Bronchial smooth muscle cell (primary cell): ENCODE measurements at places on chromosomes 16 and 17. TPM values are rescaled to one million over a fixed set of nuclear protein-coding genes. Genes with fewer than 3 reads are reported as not detected.

ABCA5 gene
- total RNA-seq, result 13.6 and 15.4 TPM in 2 replicates

IKZF3 gene
- under 0.01 TPM in 1 of 2 replicates, not detected in the other for total RNA-seq

GRB2 gene
- 41.0 and 50.4 TPM in 2 replicates for total RNA-seq

CLDN7 gene
- total RNA-seq, result 4.2 and 16.5 TPM in 2 replicates

ITGB3 gene
- total RNA-seq, result 4.7 and 7.2 TPM in 2 replicates

TEX19 gene
- total RNA-seq, result under 0.01 TPM in 1 of 2 replicates, not detected in the other

CA5A gene
- not detected in 2 replicates for total RNA-seq

TCAP gene
- total RNA-seq, result 0.16 and 0.34 TPM in 2 replicates

TNFRSF17 gene
- total RNA-seq, result not detected in 2 replicates

BANP gene
- total RNA-seq, result 19.9 and 28.9 TPM in 2 replicates

USH1G gene
- total RNA-seq, result under 0.01 and 0.09 TPM in 2 replicates

ABCC12 gene
- total RNA-seq, result not detected in 2 replicates

ZMYND15 gene
- 0.09 TPM in 1 of 2 replicates, not detected in the other for total RNA-seq

EXOC7 gene
- total RNA-seq, result 90.0 and 119 TPM in 2 replicates

TRPV2 gene
- 63.0 and 71.9 TPM in 2 replicates for total RNA-seq

ARHGAP27 gene
- 2.2 and 3.8 TPM in 2 replicates for total RNA-seq

CACNG1 gene
- not detected in 2 replicates for total RNA-seq

KRT23 gene
- 0.16 and 1.1 TPM in 2 replicates for total RNA-seq

GP1BA gene
- not detected in 2 replicates for total RNA-seq

KRT24 gene
- total RNA-seq, result not detected in 2 replicates

NAE1 gene
- total RNA-seq, result 52.1 and 56.9 TPM in 2 replicates

SEZ6L2 gene
- 5.5 and 7.5 TPM in 2 replicates for total RNA-seq

ITGAL gene
- total RNA-seq, result not detected in 2 replicates

C16orf86 gene
- 3.3 and 3.9 TPM in 2 replicates for total RNA-seq

MT1M gene
- total RNA-seq, result 2.8 and 3.9 TPM in 2 replicates

TMEM238L gene
- not detected in 2 replicates for total RNA-seq

MLX gene
- total RNA-seq, result 30.1 and 31.0 TPM in 2 replicates

KCTD2 gene
- total RNA-seq, result 10.6 and 12.8 TPM in 2 replicates

GLYR1 gene
- total RNA-seq, result 31.2 and 33.7 TPM in 2 replicates

HEATR9 gene
- total RNA-seq, result not detected in 2 replicates
